ENCODE measurements at places on chromosomes 7 and 10.

- no peak for DNase-seq
These were observed 205.5 kb upstream of the KLF14 start for GRCh38 chr7:130939321-130940095.

DNA sequence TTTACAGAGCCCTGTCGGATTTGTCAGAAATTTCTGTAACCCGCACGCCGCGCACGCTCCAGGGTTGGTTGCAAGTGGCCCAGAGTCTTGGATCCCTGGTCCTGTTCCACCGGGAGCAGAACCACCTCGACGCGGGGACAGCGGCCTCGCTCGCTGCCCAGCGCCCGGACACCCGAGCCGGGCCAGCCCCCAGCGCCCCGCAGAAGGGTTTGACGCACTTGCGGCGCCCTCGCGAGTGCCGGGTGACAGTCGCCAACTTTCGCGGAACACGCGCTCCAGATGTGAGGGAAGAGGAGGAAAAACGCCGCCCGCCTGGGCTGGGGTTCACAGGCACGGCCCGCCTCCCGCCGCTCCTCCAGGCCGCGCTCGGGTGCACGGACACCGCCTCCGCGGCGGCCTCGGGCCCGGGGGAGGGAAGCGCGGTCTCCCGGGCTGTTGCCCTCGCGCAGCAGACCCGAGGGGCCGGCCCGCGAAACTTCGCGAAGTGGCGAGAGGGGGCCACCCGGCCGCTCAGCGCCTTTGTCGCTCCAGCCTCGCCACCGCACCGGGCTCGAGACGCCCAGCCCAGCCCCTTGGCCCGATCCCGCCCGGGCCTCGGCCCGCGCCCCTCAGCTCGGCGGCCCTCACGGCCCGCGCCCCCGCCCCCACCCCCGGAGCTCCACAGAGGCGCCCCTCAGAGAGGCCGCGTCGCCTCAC, 514 bp downstream of the RNF216 start:
- no peak for DNase-seq

- DNase-seq = no peak
These were observed 587.8 kb upstream of the MKI67 start for GRCh38 chr10:128713874-128714570.

DNA sequence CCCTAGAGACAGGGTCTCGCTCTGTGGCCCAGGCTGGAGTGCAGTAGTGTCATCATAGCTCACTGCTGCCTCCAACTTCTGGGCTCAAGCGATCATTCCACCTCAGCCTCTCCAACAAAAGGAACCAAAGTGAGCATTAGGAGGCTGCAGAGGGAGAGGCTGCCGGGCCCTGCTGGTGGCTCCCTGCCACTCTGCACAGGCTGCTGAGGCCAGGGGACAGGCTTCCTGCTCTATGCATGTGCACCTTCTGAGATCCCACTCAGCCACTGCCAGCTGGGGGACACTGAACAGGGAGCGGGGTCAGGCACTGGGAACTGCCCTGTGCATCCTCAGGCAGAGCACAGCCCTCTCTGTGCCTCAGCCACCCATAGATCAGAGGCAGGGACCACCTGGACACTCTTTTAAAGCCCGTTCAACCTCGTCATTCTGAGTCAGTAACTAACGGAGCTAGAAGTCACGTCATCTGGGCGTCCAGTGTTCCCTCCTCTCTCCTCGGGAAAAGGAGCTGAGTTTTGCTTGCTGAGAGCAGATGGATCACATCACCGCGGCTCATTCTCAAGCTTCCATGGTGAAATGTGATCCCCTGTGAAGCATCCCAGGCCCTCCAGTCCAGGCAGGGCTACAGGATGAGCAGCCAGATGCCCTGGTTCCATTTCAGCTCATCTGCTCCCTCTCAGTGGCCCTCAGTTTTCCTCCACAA, 109.6 kb downstream of the MYL10 start:
- peak; percentile 29 for DNase-seq

GRCh38 chr10:122034149-122034756, 45.3 kb downstream of the TACC2 start:
- DNase-seq = no peak

- no peak for DNase-seq
These were observed 28.5 kb downstream of the GET4 start for GRCh38 chr7:904847-905246.

GRCh38 chr10:2387261-2387660, 649.9 kb upstream of the ADARB2 start:
- DNase-seq = no peak

- DNase-seq = no peak
These were observed 25.9 kb downstream of the SFXN4 start for GRCh38 chr10:119139464-119140067.

GRCh38 chr7:51141451-51142003, 175.1 kb downstream of the COBL start:
- no peak for DNase-seq

GRCh38 chr10:97531401-97531986, 32.8 kb downstream of the UBTD1 start:
- no peak for DNase-seq

DNA sequence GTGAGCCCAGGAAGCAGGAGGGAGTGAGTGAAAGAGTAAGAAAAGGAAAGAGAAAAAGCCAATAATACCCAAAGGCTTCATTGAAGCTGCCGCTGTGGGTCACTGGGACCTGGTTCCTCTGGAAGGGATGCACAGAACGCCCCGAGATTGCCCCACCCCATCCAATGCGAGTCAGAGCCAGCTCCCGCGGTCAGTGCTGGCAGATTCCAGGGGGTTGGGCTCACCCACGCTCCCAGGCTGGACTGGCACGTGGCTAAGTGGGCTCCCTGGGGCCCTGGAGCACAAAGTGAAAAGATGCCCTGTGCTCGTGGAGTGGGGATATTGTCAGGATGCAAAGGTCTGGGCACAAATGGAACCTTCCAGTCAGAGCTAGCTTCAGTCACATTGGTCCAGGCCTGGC, 117.0 kb downstream of the OAT start:
- DNase-seq = no peak

DNA sequence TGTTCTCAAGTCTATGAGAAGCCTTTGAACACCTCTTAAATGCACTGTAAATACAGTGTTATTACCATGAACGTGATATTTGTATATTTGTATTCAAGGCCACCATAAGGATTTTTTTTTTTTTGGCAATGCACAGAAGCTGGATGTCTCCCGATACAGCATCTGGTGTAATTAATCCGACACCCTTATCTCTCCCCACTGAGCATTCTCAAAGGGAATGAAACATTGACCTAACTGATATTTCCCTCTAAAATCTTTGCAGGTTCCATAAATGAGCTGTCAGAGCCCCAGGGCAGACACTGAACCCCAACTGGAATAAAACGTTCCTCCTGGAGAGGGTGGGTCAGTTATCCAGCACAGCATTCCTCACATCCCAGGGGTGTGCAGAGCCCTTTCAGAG, 316.6 kb downstream of the PAXIP1 start:
- DNase-seq = no peak

- no peak for DNase-seq
These were observed 186.4 kb downstream of the CACNA2D1 start for GRCh38 chr7:82257118-82257695.

DNA sequence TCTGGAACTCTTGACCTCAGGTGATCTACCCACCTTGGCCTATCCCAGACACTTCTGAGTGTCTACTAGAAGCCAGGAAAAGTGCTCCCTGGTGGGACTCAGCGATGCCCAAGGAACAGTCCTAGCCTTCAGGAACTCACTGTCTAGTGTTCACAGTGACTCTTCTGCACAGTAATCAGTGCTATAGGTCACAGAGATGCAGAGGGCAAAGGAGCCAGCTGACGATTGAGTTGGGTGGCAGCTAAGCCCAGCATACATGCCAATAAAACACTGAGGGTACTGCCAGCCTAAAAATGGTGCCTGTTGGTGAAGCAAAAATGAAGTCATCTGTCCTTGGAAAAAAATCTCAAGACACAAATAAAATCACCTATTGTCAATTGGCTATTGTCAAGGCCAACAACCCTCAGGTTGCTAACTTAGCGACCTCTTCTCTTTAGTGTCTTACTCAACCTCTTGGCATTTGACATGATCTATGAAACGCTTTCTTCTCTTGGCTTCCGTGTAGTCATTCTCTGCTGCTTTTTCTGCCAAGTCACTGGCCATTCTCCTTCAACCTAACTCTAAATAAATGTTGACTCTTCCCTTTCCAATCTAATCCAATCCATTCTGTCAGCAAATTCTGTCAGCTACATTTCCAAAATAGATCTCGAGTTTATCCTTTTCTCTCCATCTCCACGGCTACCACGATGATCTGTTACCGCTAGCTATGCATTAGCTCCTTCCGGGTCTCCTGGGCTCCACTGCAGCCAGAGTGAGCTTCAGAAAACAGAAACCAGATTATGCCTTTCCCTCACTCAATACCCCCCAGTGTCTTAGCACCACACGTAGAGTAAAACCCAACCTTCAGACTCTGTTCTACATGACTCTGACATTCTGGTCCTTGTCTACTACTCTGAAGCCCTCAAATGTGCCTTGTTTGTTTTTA, 99.2 kb downstream of the ATXN7L1 start:
- no peak for DNase-seq

- DNase-seq = no peak
These were observed 27.2 kb downstream of the C10orf71 start for GRCh38 chr10:49325916-49326783.

- DNase-seq = no peak
These were observed 552.1 kb downstream of the TFEC start for GRCh38 chr7:115478426-115478825.

DNA sequence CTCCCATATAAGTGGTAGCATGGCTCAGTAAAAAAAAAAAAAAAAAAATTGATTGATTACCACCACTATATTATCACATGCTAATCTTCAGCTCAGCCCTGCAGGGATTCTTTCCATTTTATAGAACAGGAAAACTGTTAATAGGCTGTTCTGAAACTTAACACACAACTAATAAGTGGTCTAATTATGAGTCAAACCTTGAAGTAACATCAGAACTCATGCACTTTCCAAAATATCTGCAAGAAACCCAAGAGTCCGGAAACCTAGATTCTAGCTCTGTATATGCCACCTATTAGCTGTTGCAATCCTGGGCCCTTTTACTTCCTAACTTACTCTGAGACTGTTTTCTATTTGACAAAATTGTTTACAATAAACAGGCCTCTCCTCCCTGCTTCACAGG, 23.9 kb downstream of the SEM1 start:
- DNase-seq = no peak

DNA sequence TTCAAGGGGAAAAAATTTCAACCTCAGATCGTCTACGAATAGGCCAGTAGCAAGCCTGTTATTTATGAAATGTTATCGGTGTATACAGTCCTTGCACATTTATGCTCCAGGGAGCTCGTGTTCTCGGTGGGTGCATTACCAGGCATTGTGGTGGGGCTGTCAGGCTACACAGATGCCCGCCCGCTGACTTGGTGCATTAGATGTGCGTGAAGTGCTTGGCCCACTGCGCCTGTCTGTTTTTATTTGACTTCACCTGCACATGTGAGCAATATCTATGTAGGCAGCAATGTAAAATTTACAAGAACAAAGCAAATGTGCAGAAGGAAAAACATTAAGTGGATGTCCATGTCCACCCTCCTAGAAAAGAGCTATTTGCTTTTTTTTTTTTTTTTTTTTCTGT, 2.8 kb downstream of the FOXK1 start:
- no peak for DNase-seq

DNA sequence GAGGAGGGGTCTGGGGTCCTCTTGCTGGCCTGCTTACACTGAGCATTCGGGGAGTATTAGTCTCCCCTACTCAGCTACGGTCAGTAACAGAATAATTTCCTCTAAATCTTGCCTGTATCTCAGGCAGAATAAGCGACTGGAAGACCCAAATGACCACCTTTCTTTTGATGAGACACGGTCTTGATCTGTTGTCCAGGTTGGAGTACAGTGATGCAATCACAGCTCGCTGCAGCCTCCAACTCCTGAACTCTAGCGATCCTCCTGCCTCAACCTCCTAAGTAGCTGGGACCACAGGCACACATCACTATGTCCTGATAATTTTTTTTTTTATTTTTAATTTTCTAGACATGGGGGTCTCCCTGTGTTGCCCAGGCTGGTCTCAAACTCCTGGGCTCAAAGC, 17.2 kb downstream of the CCL24 start:
- no peak for DNase-seq

- no peak for DNase-seq
These were observed 175.5 kb downstream of the ADAM12 start for GRCh38 chr10:126212738-126213137.
